ENCODE measurements at places on chromosomes 6 and 20. TPM values are rescaled to one million over a fixed set of nuclear protein-coding genes. Genes with fewer than 3 reads are reported as not detected.

GRCh38 chr6:3290931-3291211 lies 32.1 kb downstream of the PSMG4 start:
- no peak for DNase-seq
- H3K36me3 ChIP-seq = peaks cover 8% of the 10 kb centered on the region
- H3K4me3 ChIP-seq = no peak overlapping the region
- H3K27me3 ChIP-seq = no peaks in the 10 kb centered on the region
- no peak overlapping the region for H3K27ac ChIP-seq

DNA sequence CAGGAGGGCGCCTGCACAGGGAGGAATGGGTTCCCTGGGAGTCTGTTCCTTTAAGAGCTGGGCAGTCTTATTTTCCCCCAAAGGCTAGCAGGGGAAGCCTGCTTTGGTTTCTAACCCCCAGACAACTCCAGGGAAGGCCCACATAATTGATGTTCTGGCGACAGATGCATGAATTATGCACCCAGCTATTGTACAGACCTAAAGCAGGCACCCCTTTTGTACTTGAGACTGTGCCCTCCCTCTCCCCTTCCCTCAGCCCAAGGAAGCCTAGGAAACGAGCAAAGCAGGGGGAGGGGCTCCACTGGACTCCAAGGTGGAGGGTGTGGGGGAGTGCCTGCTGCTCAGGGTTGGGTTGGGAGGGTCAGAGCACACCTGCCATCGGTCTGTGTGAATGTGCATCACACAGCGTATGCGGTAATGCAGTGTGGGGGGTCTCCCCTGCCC lies 102.1 kb downstream of the KCNB1 start:
- no peaks in the 10 kb centered on the region for H3K27me3 ChIP-seq
- H3K4me1 ChIP-seq = peaks cover 18% of the 10 kb centered on the region
- no peak overlapping the region for H3K27ac ChIP-seq
- no peak for DNase-seq
- no peaks in the 10 kb centered on the region for H3K36me3 ChIP-seq

DNA sequence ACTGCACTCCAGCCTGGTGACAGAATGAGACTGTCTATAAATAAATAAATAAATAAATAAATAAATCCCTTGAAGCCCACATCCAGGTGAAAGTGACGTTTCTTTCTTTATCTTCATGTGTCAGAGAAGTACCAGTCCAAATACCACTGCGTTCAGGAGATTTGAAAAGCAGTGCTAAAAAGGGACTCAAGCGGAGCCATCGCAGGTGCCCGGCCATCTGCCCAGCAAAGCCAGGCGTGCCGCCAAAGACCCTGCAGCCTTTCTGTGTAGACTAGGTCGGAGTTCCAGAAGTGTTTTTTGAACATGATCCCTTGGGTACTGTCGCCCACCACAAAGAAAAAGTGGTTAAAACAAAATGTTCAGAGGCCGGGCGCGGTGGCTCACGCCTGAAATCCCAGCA lies 65.7 kb upstream of the CEP85L start:
- no peaks in the 10 kb centered on the region for H3K27me3 ChIP-seq
- H3K36me3 ChIP-seq = no peaks in the 10 kb centered on the region
- H3K4me3 ChIP-seq = no peak overlapping the region

The TP53TG5 gene
- total RNA-seq = not detected

- no peaks in the 10 kb centered on the region for H3K27me3 ChIP-seq
- no peak for DNase-seq
- no peaks in the 10 kb centered on the region for H3K36me3 ChIP-seq
- H3K27ac ChIP-seq = no peak overlapping the region
These were observed 151.7 kb downstream of the TMEM200A start for GRCh38 chr6:130517444-130517931.

- H3K4me1 ChIP-seq = no peaks in the 10 kb centered on the region
- no peak overlapping the region for H3K4me3 ChIP-seq
- DNase-seq = no peak
- H3K36me3 ChIP-seq = no peaks in the 10 kb centered on the region
These were observed 61.2 kb upstream of the CDYL start for GRCh38 chr6:4714961-4715501.

The DNMT3B gene
- 0.08 TPM for total RNA-seq

DNA sequence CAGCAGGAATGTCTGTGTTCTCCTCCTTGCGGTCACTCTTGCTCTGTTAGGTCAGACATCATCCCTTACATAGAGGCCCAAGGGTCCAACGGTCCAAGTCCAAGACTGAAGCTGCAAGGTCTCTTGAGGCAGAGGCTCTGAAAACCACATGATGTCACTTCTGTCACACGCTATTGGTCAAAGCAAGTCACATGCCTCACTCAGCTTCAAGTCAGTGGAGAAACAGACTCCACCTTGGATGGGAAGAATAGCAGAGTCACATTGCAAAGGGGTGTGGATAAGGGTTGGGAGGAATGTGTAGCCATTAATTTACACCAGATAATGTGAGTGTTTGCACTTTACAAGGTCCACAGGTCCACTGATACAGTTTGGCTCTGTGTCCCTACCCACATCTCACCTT lies 17.5 kb downstream of the SLC52A3 start:
- H3K36me3 ChIP-seq = no peaks in the 10 kb centered on the region
- no peaks in the 10 kb centered on the region for H3K27me3 ChIP-seq
- no peak overlapping the region for H3K4me3 ChIP-seq

GRCh38 chr6:163761481-163761880 lies 347.0 kb downstream of the QKI start:
- no peaks in the 10 kb centered on the region for H3K36me3 ChIP-seq
- H3K4me3 ChIP-seq = no peak overlapping the region
- H3K4me1 ChIP-seq = peaks cover 19% of the 10 kb centered on the region

DNA sequence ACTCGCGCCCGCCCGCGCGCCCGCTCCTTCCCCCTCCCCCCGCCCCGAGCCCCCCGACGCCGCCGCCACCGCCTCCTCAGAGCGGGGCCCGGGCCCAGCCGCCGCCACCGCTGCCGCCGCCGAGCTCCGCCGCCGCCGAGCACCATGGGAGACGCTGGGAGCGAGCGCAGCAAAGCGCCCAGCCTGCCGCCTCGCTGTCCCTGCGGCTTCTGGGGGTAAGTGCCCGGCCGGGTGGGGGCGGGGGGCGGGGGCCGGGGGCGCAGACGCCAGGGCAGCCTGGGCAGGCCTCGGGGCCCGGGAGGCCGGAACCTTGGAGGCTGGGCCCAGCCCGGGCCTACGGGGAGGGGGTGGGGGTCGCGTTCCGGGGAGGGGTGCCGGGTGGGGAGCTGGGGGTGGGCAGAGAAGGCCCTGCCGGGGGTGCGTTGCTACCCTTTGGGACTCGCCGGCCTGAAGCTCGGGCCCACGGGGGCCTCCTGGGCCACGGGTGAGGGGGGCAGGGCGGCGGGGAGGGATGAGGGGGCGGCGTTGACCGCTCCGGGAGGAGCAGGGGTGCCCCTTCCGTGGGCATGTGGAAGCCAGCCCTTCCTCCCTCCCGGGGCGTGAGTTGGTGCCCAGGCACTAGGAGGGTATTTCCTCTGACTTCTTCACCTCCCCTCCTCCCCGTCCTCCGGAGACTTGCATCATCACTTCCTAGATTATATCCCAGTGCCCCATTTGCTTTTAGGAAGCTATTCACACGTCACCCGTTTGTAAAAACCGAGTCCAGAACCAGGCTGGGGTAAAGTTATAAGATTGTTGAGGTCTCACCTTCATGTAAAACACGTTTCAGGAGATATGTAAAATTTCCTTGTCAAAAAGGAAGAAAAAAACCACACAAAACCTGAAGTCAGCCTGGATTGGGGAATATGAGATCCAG lies 533 bp downstream of the ZFAND3 start:
- peaks cover 41% of the 10 kb centered on the region for H3K4me1 ChIP-seq
- peak overlapping the region; percentile 87 for H3K4me3 ChIP-seq
- peak; percentile 78 for DNase-seq
- no peaks in the 10 kb centered on the region for H3K36me3 ChIP-seq
- H3K27me3 ChIP-seq = no peaks in the 10 kb centered on the region

The COL11A2 gene
- 0.27 TPM for total RNA-seq

DNA sequence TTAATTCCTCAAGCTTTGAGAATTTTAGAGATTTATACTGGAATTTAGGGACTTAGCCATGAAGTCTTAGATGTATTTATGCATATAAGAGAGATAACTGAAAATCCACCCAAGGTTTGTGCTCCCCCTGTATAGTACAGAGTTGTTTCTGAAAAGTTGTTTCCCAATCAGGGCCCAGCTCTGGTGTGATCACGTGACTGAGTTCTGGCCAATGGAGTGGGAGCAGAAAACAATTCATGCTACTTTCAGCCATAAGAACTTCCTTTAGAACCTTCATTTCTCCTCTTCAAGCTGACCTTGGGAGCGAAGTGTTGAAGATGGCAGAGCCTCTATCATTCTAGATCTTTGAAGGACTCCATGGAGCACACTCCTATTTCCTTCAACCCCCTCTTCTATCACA lies 151.0 kb downstream of the RCAN2 start:
- no peak for DNase-seq
- no peaks in the 10 kb centered on the region for H3K36me3 ChIP-seq
- no peaks in the 10 kb centered on the region for H3K27me3 ChIP-seq
- H3K27ac ChIP-seq = no peak overlapping the region
- H3K4me1 ChIP-seq = no peaks in the 10 kb centered on the region

DNA sequence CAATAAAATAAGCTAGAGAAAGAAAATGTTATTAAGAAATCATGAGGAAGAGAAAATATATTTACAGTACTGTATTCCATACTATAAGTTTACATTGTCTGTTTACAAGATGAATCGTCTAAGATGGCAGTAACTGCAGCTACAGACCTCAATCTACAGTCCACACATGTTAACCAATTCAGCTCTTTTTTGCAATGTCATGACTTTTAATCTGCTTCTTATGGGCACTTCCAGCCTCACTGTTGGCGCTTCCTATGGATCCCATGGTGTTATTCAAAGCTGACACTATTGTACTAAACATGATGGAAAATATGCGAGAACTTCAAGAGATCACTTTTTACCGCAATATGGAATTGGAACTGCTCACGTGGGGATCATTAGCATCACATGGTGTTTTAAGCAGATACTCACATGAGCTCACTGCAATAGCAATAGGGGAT lies 451.5 kb upstream of the CITED2 start:
- DNase-seq = no peak
- H3K4me1 ChIP-seq = peaks cover 5% of the 10 kb centered on the region
- no peak overlapping the region for H3K27ac ChIP-seq
- H3K36me3 ChIP-seq = no peaks in the 10 kb centered on the region

DNA sequence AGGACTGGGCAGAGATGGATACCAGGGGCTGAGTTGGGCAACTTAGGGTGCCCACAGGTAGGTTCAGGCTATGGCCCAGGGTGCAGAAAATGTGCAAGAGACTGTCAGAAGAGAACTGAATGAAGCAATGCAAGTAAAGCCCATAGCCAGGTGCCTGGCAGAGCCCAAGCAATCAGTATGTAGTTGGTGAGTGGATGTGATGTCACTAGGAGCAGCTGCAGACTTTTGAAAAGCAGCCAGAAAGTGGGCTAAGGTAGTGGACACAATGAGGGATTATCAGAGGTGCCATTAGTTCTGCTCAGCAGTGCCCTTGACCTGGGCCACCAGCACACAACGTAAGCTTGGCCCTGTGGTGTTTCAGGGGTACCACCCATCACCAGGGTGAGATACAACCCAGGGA lies 135.3 kb downstream of the SOBP start:
- DNase-seq = peak; percentile 39
- H3K36me3 ChIP-seq = no peaks in the 10 kb centered on the region
- peaks cover 50% of the 10 kb centered on the region for H3K4me1 ChIP-seq
- no peaks in the 10 kb centered on the region for H3K27me3 ChIP-seq

DNA sequence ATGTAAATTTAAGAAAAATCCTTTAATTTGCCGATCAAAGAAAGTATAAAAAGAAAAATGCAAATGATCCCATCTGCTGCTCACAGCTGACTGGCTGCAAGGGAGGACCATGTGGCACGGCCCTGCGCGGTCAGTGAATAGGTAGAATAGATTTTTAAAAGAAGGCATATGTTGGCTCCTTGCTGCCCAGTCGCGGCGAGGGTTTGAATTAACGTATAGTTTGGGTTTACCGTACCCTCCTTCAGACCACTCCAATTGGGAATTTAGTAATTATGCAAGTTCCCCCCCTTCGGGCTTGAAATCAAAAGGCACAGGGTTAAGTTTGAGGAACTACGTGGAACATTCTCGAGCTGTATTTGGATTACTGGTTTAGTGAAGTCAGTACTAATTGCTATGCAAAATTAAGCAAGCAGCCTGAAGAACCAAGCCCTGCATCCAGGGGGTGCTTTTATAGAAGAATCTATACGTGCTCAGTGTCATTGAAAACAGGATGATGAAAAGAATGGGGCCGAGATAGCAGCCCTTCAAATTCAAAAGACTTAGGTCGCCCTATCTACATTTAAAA lies 1.1 kb upstream of the BEND3 start:
- H3K4me1 ChIP-seq = peaks cover 12% of the 10 kb centered on the region
- no peaks in the 10 kb centered on the region for H3K36me3 ChIP-seq
- H3K27me3 ChIP-seq = no peaks in the 10 kb centered on the region
- H3K4me3 ChIP-seq = peak overlapping the region; percentile 94
- peak overlapping the region; percentile 86 for H3K27ac ChIP-seq
- DNase-seq = peak; percentile 25

The FOXC1 gene
- 1.5 TPM for total RNA-seq

GRCh38 chr6:31210123-31210522 lies 39.6 kb upstream of the POU5F1 start:
- no peak overlapping the region for H3K27ac ChIP-seq
- H3K4me3 ChIP-seq = no peak overlapping the region
- H3K27me3 ChIP-seq = no peaks in the 10 kb centered on the region
- DNase-seq = no peak
- no peaks in the 10 kb centered on the region for H3K36me3 ChIP-seq

- H3K4me1 ChIP-seq = peaks cover 8% of the 10 kb centered on the region
- H3K27ac ChIP-seq = no peak overlapping the region
- DNase-seq = no peak
- no peaks in the 10 kb centered on the region for H3K27me3 ChIP-seq
These were observed 28.4 kb downstream of the VAPB start for GRCh38 chr20:58417438-58417837.

Data from psoas muscle (tissue), 8 donors.